Naive thymus-derived CD4-positive, alpha-beta T cell (primary cell): ENCODE measurements at places on chromosomes 6 and 20.

DNA sequence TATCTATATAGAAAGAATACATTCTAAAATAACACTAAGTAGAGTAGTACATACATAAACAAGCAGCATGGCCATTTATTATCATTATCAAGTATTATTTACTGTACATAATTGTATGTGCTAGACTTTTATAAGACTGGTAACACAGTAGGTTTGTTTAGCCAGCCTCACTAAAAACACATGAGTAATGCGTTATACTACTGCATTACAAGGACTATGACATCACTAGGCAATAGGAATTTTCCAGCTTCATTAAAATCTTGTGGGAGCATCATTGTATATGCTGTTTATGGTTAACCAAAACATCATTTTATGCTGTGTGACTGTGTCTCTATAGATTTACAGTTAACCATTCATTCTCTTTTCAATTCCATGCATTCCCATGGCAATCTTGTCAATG is 131.7 kb upstream of the HDGFL1 start:
- no peak for DNase-seq

GRCh38 chr6:168355716-168356522 is 36.3 kb upstream of the DACT2 start:
- DNase-seq = no peak

DNA sequence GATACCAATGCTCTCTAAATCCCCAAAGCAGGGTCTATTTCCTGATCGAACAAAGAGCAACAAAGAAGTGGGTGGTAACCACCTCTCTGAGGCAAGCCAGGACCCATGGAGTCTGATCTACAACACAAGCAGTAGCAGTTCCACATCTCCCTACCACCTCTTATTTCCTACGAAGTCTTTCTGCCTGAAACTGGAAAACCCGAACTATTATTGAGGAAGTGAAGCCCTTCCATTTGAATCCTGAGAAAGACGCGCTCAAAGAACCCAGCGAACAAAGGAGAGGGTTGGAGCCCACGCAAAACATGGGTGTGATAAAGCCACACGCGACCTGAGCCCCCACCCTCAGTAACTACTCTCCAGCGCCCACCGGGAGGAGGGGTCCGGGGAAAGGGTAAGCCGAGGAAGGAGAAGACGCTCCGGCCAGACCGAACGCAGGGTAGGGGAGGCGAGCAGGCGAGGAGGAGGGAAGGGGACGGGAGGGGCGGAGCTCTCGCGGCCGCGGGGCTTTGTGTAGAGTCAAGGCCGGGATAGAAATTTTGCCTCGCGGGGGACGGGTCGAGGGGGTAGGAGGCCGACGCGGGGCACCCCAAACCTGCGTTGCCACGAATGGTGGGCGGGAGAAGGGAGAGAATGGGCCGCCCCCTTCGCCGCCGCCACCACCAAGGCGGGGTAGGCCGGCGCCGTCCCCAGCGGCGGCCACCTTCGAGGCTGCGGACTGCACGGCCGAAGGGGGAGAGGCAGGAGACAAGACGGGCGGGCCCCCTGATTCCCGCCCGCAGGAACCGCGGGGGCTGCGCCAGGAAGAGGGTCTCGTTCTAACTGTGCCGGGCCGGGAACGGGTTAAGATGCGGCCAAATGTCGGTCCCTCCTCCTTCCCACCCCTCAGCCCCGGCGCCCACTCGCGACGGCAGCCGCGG is 802 bp downstream of the HDAC2 start:
- peak; percentile 32 for DNase-seq

DNA sequence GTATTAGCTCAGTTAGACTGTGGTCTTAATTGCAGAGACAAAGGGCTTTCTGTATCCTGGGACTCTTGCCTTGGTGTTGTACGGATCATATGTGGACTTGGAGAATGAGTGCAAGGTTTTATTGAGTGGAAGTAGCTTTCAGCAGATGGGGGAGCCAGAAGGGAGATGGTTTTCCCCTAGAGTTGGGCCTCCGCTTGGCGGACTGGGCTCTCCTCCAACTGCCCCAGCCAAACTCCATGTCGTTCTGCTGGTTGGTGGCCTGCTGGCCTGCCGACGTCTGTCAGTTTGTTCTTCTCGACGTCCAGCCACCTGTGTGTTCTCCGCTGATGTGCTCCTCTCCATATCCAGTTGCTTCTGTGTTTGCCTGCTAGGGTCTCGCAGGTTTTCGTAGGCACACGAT is 189.5 kb upstream of the FLRT3 start:
- DNase-seq = no peak

GRCh38 chr20:43388268-43389002 is 69.3 kb upstream of the SRSF6 start:
- no peak for DNase-seq

DNA sequence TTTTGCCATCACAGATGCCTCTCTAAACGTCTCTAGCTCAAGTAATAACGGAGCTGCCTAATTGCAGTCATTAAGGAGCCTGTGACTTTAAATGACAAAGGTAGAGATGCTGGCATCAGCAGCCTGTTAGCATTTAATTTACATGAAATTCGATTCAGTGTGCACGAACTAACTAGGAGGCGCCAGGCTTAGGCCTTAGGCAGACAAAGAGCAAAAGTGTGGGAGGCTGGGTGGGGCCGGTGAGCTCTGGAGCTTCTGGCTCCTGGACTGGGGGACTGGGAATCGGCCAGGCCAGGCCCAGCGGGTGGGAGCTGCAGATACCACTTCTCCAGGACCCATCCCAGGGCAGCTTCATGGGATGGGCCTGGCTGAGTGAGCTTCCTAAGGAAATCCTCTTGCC is 170.0 kb upstream of the AGPAT4 start:
- no peak for DNase-seq

DNA sequence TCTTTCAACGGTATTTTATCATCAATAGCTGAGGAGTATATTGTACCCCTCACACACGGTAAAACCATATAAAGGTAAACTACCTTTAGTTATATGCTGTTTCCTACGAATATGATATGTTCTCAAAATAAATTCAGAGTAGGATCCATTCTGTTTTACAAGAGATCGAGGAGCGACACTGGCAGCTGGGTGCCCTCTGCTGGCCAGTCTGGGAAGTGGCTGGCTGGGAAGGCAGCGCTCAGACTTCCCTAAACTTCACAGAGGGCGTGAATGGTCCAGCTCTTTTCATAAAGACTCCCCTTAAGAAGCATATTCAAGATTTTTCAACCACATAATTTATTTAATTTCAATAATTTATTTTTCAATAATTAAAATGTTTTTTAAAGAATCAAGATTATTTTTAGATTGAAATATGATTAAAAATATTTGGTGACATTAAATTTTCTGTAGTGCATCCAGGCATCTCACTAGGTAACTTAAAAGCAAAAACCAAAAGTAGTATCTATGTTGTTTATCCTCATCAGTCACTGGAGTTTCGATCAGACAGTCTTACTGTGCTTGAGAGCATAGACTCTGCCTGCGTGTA is 187.5 kb upstream of the PDE10A start:
- no peak for DNase-seq

- DNase-seq = no peak
These were observed 110.0 kb downstream of the PREX1 start for GRCh38 chr20:48717680-48718223.

DNA sequence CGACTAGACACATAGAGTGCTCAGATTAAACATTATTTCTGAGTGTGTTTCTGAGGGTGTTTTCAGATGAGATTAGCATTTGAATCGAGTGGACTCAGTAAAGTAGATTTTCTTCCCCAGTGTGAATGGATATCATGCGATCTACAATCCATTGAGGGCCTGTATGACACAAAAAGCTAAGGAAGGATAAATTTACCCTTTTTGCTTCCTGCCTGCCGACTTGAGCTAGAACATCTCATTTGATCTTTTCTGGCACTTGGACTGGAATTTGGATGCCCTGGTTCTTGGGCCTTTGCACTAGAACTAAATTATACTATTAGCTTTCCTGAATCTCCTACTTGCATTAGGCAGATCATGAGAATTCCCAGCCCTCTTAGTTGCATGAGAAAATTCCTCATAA is 675.8 kb downstream of the DOK5 start:
- no peak for DNase-seq

DNA sequence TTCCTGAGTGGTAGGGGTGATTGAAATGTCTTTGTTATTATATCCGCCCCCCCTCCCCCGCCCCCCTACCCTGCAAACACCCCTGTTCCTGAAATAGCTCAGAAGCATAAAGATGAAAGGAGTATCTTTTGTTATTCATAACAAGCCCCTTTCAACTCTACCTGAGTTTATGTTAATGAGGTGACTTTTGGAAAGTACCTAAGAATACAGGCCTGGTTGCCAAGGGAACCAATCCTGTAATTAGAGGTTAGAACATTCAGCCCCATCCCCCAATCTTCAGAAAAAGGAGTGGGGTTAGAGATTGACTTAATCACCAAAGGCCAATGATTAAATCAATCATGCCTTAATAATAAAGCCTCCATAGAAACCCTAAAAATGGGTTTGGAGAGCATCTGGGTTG is 979.2 kb upstream of the GJE1 start:
- DNase-seq = no peak

- DNase-seq = no peak
These were observed 534.3 kb downstream of the COL12A1 start for GRCh38 chr6:74671558-74672025.

- DNase-seq = no peak
These were observed 147.2 kb downstream of the SYCP2 start for GRCh38 chr20:59785986-59786795.

- DNase-seq = no peak
These were observed 14.9 kb upstream of the TCFL5 start for GRCh38 chr20:62876501-62876901.

- DNase-seq = no peak
These were observed 12.4 kb upstream of the MYLK2 start for GRCh38 chr20:31806564-31807355.

- no peak for DNase-seq
These were observed 94.7 kb downstream of the HUS1B start for GRCh38 chr6:562052-562676.

DNA sequence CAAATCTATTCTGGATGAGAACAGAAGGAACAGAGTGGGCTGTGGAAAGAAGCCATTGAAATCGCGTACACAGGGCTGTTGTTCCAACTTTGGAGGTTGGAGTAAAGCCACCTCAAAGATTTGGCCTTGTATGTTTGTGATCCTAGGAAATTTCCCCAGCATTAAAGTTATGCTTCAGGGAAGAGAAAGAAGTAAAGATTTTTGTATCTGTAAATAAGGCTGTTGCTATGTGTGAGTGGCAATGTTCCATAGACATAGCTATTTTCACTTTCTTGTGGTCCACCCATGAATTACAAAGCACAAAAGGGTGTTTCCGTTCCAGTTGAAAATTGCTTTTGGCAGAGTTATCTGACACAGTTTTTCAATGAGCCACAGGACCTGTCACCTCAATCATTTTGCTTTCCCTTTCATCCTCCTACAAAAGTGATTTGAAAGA is 321.3 kb downstream of the TFAP2B start:
- DNase-seq = no peak

GRCh38 chr20:17215167-17215566 is 11.7 kb upstream of the PCSK2 start:
- DNase-seq = no peak

DNA sequence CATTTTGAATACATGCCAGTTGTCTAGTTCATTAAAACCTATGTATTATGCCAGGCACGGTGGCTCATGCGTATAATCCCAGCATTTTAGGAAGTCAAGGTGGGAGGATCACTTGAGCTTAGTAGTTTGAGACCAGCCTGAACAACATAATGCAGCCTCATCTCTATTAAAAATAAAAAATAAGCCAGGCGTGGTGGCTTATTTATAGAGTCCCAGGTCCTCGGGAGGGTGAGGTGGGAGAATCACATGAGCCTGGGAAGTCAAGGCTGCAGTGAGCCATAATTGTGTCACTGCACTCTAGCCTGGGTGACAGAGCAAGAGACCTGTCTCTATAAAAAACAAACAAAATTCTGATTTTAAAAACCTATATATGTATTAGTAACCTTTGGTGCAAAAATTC is 27.5 kb downstream of the ORC3 start:
- no peak for DNase-seq

DNA sequence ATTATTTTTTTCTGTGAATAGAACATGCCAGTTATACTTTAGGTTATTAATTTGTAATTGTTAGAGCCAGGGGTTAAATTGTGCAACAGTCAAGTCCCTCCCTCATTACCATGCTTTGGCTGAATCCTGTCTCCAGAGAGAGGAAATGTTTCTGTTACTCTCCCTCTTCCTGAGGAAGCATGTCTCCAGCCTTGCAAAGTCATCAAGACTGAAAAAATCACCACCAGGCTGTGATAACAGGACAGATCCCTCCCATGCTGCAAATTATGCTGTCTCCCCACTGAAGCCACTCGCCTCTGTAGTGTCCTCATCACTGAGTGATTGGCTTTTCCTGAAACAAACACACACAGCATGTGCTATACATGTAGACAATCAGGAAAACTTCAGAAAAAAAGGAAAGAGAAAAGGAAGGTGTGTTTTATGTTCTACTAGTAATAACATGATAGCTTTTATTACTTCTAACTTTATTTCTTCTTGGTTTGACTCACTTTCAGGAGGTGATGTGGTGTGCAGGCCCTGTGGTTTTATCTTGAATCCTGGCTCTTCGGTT is 290.0 kb upstream of the JAG1 start:
- no peak for DNase-seq

DNA sequence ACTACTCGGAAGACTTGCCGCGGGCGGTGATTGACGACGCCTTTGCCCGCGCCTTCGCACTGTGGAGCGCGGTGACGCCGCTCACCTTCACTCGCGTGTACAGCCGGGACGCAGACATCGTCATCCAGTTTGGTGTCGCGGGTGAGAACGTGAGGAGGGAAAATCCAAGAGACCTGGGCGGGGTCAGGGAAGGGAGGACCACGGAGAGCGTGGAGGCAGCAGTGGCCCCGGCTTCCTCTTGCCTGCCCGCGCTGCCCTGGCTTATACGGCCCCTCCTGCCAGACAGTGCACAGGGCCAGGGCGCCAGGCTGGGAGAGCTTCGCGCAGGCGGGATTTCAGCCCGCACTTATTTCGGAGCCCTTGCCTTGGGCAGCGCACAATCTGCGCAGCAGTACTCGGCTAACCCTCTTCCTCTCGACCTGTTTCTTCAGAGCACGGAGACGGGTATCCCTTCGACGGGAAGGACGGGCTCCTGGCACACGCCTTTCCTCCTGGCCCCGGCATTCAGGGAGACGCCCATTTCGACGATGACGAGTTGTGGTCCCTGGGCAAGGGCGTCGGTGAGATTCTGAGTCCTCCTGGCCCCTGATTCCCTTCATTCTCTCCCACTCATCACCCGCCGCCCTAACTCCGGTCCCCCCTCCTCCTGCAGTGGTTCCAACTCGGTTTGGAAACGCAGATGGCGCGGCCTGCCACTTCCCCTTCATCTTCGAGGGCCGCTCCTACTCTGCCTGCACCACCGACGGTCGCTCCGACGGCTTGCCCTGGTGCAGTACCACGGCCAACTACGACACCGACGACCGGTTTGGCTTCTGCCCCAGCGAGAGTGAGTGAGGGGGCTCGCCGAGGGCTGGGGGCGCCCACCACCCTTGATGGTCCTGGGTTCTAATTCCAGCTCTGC is 2.0 kb downstream of the MMP9 start:
- DNase-seq = peak; percentile 65

- no peak for DNase-seq
These were observed 31.8 kb downstream of the SAMD3 start for GRCh38 chr6:130190701-130191690.

GRCh38 chr20:59676851-59677182 is 72.5 kb downstream of the PHACTR3 start:
- no peak for DNase-seq

GRCh38 chr20:57451431-57451794 is 60.2 kb downstream of the RBM38 start:
- no peak for DNase-seq

GRCh38 chr6:165571721-165572132 is 91.3 kb downstream of the PDE10A start:
- DNase-seq = no peak

GRCh38 chr20:36144336-36144735 is 10.2 kb upstream of the EPB41L1 start:
- no peak for DNase-seq
